Myocyte (in vitro differentiated cells): ENCODE measurements at places on chromosomes 7 and 10. TPM values are rescaled to one million over a fixed set of nuclear protein-coding genes. Genes with fewer than 3 reads are reported as not detected.

- DNase-seq: no peak
Measured at GRCh38 chr7:112495156-112495788, 14.5 kb downstream of the LSMEM1 start.

RET gene
- 0.08 TPM in 1 of 2 replicates, not detected in the other for total RNA-seq

TWIST1 gene
- 24.7 and 41.7 TPM in 2 replicates for total RNA-seq

THNSL1 gene
- 5.4 TPM in 2 replicates for total RNA-seq

DNA sequence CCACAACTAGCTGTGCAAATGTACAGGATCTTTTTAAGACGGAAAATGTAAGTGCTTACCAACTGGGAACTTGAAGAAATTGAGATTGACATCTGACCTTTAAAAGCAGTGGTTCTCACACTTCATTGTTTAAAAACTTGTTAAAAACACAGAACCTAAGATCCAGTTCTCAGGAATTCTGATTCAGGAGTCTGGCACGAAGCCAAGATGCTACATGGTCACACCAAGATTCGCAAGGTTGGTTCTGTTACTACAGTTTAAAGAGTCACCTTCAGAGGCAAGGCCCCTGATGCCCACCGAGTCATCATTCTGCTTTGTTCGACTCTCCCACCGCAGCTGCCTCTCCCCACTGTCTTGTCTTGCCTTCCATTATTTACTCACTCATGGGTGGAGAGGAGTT lies 113.3 kb downstream of the GLI3 start:
- no peak for DNase-seq

DNA sequence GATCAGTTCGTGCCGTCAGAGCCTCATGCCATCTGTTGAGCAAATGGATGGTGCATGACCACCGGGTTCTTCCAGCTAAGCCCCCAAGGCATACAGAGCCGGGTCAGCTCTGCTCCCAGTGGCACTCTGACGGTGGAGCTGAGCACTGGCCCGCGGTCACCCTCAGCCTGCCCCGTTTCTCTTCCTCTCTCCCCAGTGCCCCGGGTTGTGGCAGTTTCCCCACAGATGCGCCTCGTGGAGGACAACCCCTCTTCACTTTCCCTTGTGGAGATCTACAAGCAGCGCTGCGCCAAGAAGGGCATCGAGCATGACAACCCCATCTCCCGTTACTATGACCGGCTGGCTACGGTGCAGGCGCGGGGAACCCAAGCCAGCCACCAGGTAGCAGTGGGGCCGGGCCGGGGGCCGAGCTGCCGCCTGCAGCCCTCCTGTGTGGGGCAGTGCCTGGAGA lies 129.9 kb downstream of the TRRAP start:
- no peak for DNase-seq

- no peak for DNase-seq
Measured at GRCh38 chr10:120555842-120556532, 99.0 kb downstream of the PLPP4 start.

EPO gene
- 0.16 and 0.88 TPM in 2 replicates for total RNA-seq

ANKRD30A gene
- not detected in 2 replicates for total RNA-seq

INSYN2A gene
- 2.3 and 4.0 TPM in 2 replicates for total RNA-seq

GJD4 gene
- total RNA-seq: 10.6 and 13.9 TPM in 2 replicates

- peak; percentile 60 for DNase-seq
Measured at GRCh38 chr7:98733036-98733435, 116.0 kb downstream of the NPTX2 start.

MAP3K8 gene
- total RNA-seq: 2.9 and 7.2 TPM in 2 replicates

DNA sequence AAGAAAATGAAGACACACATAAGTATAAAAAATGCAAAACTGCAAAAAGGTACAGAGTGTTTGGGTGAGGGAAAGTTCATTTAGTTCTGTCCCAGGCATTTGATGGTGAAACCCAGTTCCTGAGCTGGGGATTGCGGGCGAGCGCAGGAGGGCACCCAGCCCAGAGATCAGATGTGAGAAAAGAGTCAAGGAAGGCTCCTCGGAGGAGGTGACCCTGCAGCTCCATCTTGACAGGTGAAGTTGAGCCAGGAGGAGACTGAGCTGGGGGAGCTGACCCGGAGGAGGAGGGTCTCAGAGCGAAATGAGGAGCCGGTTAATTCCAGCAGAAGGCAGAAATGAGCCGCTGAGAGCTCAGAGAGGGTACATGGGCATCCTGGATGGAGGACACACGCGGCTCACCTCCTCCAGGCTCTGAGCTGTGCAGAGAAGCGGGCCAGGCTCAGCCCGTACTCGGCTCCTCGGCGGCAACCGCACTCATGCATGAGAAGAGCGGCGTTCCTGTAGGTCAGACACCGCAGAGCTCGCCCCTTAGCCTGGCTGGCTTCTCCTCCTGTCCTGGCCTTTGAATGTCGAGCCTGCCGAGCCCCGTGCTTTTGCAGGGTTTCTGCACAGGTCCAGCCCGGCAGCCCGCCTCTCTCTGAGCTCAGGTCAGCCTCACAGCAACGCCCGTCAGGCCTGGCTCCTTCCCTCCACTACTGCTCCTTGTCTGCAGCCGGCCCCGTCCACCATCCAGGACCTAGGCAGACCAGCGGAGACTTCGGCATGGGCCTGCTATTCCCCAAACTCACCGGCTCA lies 9.5 kb upstream of the RAMP3 start:
- no peak for DNase-seq
